GM12891 (cell line): ENCODE measurements at places on chromosomes 1 and 21.

- no peak for DNase-seq
Measured at GRCh38 chr1:50975436-50975835, 5.4 kb downstream of the CDKN2C start.

DNA sequence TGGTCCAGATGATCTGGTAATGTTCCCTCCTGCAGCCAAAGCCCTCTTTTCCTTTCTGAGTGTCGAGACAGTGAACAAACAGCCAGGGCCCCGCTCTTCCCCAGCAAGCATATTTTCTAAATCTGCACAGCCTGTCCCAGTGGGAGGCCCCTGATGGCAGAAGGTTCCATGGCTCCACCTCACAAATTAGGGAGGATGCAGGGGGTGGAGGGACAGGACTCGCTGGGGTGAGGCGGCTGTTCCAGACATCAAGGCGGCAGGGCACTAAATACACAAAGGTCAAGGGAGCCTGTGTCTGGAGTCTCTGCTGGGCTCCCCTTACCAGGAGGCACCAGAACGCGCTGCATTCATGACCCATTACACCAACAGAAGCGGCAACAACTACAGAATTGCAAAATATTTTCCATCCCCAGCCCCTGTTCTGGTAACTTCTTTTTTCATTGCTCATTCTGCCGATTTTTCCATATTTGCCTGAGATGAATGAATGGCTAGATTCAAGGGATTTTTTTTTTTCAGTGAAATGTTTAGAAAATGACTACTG lies 27.0 kb upstream of the PRELP start:
- no peak for DNase-seq

DNA sequence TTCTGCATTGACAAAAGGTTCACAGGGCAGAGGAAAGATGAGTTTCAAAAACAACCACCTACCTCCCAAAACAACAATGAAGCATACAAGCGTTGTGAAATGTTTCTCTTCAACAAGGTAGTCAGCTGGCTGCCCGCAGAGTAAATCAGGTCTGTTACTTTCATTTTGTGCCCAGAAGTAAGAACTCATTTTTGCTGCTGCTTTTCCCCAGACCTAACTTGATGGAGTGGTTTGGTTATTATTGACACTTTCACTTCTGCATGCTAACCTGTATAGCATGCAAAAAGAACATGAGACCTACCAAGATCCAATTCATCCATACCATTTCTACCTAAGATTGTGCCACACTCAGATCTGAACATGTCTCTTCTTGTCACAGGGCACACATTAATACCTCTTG lies 1.3 kb downstream of the SLC9C2 start:
- DNase-seq: no peak

- DNase-seq: no peak
Measured at GRCh38 chr21:28193189-28193588, 799.5 kb downstream of the LTN1 start.

GRCh38 chr1:209157546-209158249 lies 425.8 kb upstream of the CAMK1G start:
- no peak for DNase-seq

DNA sequence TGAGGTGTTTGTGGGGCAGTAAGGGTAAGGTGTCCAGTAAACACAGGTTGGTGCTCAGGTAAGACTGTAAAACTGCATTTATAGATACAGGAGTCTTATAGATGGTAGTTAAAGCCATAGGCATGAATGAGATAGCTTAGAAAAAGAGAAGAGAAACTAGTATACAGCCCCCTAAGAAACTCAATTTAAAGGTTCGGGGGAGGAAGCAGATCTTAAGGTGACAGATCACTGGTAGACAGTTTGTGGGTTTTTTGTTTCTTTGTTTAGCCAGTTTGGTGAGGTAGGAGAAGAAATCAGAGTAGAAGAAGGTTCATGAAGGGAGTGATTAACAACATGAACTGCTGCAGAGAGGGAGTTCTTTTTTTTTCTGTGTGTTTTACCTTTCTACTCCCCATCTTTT lies 6.1 kb upstream of the AGO3 start:
- DNase-seq: no peak

DNA sequence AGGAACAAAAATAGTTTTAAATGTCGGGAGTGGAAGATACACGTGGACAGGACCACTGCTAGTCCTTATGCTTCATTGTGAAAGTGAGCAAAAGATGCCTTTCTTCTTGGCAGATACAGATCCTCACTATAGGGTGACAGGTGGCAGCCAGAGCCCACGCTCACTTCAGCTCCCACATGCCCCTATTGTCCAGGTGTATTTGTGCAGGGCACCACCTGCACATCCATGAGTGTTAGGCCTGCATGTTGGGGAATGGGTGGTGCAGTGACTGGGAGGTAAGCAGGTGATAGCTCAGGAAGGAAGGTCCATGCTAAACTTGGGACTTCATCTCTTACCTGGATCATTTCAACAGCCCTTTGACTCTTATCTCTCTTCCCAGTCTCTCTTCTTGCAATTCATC lies 27.4 kb downstream of the SLC5A9 start:
- no peak for DNase-seq

DNA sequence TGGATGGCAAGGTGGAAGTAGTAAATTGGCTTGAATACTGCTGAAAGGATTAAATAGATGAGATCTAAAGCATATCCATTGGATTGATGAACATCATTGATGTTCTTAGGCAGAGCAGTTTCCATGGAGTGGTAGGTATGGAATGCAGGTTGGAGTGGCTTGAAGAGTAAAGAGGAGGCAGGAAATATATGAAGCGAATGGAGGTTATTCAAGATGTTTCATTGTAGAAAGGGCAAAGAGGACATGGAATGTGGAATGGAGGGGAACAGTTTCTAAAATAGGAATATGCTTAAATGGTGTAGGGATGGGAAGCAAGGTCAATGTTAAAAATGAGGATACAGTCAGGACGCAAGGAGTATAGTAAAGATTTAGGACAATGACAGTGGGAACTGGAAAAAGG lies 6.1 kb downstream of the OSBPL9 start:
- no peak for DNase-seq

- DNase-seq: no peak
Measured at GRCh38 chr1:231935856-231936255, 309.3 kb downstream of the DISC1 start.
